ENCODE measurements at places on chromosomes 5 and 9. TPM values are rescaled to one million over a fixed set of nuclear protein-coding genes. Genes with fewer than 3 reads are reported as not detected.

GRCh38 chr5:35089334-35090314 lies 41.9 kb upstream of the AGXT2 start:
- peak; percentile 82 for DNase-seq

GRCh38 chr5:163815240-163815791 lies 309.9 kb downstream of the MAT2B start:
- no peak for DNase-seq

GRCh38 chr5:149126906-149127305 lies 14.4 kb upstream of the ABLIM3 start:
- DNase-seq, result no peak

DNA sequence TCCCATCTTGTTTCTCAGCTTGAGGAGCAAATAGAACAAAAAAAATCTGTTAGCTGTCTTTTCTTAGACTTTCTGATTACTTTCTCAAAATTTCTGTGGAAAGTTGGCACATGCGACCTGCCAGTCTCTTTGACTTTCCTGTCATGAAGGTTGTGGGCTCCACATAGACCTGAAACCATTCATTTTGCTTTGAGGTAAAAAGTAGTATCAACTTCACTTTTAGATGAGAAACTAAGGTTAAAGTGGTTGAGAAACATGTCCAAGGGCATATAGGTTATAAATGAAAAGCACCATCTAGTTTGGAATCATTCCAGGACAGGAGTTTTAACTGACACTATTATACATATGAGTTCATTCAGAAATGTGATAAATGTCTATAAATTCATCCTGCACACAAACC lies 42.7 kb downstream of the ST8SIA4 start:
- DNase-seq, result no peak

GRCh38 chr5:15946026-15946425 lies 233.6 kb downstream of the MARCHF11 start:
- DNase-seq, result no peak

DNA sequence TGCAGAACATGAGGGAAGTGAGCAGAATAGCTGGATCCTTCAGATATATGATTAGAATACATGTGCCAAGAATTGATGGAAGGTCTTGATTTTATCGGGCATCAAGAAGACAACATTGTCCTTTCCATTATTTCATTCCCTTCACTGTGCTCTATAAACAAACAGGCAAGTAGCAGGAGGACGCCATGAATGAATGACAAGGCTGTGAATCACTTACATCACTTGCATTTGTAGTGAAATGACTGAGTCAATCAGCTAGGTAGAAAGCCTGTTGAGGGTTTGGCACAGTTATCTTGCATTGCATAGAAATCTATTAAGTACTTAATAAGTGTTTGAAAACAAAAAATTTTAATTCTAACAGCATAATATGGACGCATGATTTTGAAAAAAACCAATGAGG lies 548.8 kb upstream of the IZUMO3 start:
- no peak for DNase-seq

DNA sequence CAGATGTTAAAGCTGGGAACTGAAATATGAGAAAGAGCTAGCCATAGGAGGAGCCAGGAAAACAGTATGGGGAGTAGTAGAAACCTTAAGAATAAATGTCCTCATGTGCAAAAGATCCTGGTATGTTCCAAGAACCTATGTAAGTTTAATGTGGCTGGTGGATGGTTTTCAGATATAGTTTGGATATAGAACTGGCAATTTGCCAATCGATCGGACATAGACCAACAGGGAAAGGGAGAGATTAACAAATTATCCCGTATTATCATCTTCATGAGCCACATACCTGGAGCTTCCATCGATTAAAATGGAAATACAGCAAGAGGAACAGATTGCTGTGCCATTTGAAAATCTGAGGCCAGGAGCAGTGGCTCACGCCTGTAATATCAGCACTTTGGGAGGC lies 388.7 kb downstream of the PRELID2 start:
- DNase-seq, result no peak

DNA sequence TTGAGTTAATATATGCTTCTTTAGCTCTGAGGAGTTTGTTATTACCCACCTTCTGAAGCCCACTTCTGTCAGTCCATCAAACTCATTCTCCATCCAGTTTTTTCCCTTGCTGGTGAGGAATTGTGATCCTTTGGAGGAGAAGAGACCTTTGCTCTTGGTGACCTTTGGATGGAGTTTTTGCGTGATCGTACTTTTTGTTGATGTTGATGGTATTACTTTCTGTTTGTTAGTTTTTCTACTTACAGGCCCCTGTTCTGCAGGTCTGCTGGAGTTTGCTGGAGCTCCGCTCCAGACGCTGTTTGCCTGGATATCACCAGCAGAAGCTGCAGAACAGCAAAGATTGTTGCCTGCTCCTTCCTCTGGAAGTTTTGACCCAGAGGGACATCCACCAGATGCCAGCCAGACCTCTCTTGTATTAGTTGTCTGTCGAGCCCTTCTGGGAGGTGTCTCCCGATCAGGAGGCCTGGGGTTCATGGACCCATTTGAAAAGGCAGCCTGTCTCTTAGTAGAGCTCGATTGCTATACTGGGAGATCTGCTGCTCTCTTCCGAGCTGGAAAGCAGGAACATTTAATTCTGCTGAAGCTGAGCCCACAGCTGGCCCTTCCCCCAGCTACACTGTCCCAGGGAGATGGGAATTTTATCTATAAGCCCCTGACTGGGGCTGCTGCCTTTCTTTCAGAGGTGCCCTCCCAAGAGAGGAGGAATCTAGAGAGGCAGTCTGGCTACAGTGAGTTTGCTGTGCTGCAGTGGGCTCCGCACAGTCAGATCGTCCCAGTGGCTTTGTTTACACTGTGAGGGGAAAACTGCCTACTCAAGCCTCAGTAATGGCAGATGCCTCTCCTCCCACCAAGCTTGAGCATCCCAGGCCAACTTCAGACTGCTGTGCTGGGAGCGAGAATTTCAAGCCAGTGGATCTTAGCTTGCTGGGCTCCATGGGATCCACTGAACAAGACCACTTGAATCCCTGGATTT lies 445.5 kb downstream of the MAN2A1 start:
- DNase-seq, result no peak

- DNase-seq, result peak; percentile 87
Measured at GRCh38 chr9:114592356-114592755, 4.8 kb downstream of the ATP6V1G1 start.

GRCh38 chr9:37997636-37998374 lies 71.2 kb downstream of the SHB start:
- DNase-seq, result no peak

DNA sequence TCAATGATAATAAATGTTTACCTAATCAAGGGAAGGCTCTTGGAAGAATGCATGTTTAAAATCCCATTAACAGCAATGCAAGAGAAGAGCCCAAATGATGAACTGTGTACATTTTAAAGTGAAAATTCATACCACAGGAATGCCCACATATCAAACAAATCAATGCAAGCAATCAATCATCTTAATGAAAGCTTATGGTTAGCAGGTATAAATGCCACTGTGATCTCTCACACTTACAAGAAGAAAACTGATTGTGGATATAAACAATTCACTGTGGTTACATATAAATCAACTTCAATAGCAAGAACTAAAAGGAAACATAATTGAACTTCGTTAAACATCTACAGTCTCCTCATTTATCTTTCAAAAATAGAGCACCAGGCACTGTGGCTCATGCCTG lies 161.0 kb upstream of the RORB start:
- no peak for DNase-seq

DNA sequence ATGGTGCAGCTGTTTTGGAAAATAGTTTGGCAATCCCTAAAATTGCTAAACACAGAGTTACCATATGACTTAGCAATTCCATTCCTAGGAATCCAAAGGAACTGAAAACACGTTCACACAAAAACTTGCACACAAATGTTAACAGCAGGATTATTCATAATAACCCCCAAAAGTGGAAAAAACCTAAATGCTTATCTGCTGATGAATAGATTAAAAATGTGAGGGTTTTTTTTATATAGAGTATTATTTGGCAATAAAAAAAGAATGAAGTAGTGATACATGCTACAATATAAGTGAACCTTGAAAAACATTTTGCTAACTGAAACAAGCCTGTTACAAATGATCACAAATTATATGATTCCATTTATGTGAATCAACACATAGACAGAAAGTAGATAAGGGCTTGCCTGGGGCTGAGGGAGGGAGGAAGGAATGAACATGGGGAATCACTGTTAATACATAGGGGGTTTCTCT lies 45.1 kb upstream of the TRIO start:
- DNase-seq, result peak; percentile 38

DNA sequence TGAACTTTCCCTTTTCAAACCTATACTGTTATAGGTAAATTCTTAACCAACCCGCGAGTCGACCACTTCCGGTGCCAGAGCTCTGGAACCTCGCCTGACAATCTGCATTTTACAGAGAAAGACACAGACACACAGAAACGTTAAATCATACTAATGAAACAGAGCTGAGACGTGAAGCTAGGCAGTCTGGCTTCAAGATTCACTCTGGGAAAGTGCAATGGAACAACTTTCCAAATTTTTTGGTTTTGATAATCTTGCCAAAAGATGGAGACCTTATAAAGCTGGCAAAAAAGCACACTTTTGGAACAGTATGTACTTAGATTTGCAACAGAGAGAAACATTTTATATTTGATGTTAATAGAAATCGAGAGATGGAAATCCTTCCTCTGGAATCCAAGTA lies 15.9 kb upstream of the WNT8A start:
- no peak for DNase-seq

Gene ANGPTL2
- 72.5 TPM for total RNA-seq

Gene HSD17B3
- under 0.01 TPM for total RNA-seq

Gene ALDH1A1
- 0.36 TPM for total RNA-seq

Gene ELP1
- total RNA-seq, result 23.0 TPM

All from osteoblast (primary cell).